ENCODE measurements at places on chromosomes 1 and 21. TPM values are rescaled to one million over a fixed set of nuclear protein-coding genes. Genes with fewer than 3 reads are reported as not detected.

GRCh38 chr21:16423921-16424320, 694.1 kb downstream of the USP25 start:
- no peak for DNase-seq

GRCh38 chr1:82978461-82979324, 1020.2 kb downstream of the TTLL7 start:
- no peak for DNase-seq

KIRREL1 gene
- total RNA-seq: not detected

DNA sequence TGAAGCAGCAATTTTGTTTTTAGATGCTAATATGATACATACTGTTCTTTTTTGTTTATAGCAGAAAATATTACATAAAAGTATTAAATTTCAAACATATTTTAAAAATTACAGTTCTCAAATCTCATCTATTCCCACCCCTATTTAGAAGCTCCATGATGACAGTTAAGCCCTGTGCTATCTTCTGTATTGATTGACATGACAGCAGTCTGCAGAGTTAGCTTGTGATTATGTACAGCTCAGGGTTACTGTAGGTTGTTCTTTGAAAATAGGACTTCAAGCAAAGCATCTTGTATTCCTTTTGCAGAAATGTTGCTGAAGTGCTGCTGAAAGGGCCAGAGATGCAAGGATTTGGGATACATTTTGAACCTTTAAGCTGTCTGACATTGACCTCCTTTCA, 8.2 kb downstream of the GPSM2 start:
- DNase-seq: no peak

DNA sequence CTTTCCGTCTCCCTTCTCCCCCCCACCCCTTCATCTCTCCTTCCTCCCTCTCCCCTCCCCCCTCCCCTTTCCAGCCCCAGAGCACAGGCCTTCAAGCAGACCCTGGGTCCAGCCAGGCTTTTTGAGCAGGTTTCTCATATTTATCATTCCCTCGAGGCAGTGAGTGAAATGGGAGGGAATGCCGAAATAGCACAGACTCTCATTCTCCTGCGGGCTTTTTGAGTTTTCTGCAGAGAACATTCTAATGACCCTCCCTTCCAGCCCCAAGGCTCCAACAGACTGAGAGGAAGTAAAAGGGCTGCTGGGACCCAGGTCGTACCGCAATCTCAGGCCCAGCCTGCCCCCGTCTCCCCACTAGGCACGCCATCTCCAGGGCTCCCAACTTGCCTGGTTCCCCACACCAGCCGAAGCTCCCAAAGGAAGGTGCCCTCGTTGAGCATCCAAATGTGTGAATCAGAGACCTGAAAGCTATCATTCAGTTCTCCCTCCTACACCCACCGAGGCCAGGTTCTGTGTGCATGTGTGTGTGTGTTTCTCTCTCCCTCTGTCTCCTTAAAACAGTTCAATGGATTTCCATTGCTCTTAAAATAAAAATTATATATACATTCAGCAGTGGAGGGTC, 22.3 kb downstream of the ACTA1 start:
- no peak for DNase-seq

Data from CD4-positive, alpha-beta T cell (primary cell).